ENCODE measurements at places on chromosomes 4 and X. TPM values are rescaled to one million over a fixed set of nuclear protein-coding genes. Genes with fewer than 3 reads are reported as not detected.

Gene CSAG2
- total RNA-seq, result not detected

DNA sequence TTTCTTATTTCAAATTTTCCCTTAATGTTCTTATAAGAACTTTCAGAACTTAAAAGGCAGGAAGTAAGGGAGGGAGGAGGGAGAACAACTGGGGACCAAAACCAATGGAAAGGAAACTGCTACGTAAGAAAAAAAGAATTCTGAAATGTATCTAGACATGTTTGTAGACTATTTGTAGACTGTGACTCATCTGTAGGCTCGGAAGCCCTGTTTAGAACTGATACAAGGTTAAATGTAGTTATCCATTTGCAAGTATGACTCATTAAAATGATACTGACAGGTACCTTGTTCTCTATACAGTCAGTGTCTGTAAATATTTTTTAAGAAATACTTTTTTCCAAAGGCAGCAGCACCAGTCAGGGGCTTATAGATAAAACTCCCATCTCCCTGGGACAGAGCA, 202.0 kb downstream of the DHX15 start:
- H3K27me3 ChIP-seq, result no peaks in the 10 kb centered on the region
- H3K4me3 ChIP-seq, result no peak overlapping the region
- no peak overlapping the region for H3K27ac ChIP-seq
- H3K4me1 ChIP-seq, result no peaks in the 10 kb centered on the region

DNA sequence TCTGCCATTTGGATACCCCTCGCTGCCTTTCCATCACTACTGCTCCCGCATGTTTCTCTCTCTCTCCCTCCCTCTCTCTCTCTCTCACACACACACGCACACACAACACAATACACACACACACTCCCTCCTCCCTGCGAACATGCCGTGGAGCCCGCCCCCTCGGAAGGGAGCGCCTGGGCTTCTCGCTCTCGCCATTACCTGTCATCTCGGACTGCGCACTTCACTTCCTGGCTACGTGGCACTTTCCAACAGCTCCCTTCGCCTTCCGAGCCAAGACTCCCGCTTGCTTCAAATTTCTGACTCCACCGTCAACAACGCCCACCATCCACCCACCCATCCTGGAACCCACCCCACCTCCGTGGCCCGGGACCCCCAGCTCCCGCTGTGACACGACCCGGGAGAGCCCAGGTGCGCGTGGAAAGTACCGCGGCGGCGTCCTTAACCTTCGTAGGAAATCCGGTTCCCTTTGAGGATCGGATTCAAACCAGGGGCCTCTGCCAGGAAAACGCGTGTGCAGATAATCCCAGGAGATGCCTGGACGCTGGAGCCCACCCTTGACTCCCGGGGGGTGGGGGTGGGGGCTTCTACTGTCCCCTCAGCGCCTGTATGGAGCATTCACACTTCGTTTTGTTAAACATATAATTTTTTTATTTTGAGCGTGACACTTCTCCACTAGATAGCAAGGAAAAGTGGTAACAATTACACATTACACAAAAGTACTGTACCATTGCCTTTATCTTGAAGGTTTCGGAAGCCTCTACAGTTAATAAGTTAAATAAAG, 12.5 kb downstream of the ARX start:
- no peak overlapping the region for H3K4me3 ChIP-seq
- no peak for DNase-seq
- no peaks in the 10 kb centered on the region for H3K36me3 ChIP-seq

DNA sequence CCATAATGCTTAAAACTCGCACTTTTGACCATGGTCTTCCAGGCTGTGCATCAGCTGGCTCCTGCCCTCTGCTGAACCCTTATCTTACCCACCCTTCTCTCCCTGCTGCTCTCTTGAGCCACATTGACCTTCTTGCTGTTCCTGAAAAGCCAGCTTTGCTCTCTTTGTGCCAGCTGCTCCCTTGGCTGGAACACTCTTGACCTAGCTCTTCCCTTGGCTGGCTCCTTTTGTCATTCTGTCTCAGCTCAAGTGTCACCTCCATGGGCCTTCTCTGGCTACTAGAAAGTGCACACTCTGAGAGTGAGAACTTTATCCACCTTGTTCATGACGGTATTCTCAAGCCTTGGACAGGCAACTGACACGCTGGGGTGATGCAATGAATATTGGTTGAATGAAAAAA, 112.1 kb downstream of the MGST2 start:
- no peaks in the 10 kb centered on the region for H3K36me3 ChIP-seq
- no peak for DNase-seq
- H3K27ac ChIP-seq, result no peak overlapping the region

Gene PABPC5
- not detected for total RNA-seq

Gene ERAS
- not detected for total RNA-seq

Gene PNMA5
- not detected for total RNA-seq

Gene CAPN6
- total RNA-seq, result not detected

Gene GAGE12G
- total RNA-seq, result 0.63 TPM

- DNase-seq, result no peak
- no peaks in the 10 kb centered on the region for H3K4me1 ChIP-seq
- no peak overlapping the region for H3K27ac ChIP-seq
These were observed 47.5 kb upstream of the GALNT7 start for GRCh38 chr4:173121076-173121561.

Gene ADAMTS3
- not detected for total RNA-seq

Measured in T-cell (primary cell).